ENCODE measurements at places on chromosomes 12 and 14.

- no peak for DNase-seq
Observed at GRCh38 chr12:46604684-46605083, 221.1 kb downstream of the SLC38A4 start.

DNA sequence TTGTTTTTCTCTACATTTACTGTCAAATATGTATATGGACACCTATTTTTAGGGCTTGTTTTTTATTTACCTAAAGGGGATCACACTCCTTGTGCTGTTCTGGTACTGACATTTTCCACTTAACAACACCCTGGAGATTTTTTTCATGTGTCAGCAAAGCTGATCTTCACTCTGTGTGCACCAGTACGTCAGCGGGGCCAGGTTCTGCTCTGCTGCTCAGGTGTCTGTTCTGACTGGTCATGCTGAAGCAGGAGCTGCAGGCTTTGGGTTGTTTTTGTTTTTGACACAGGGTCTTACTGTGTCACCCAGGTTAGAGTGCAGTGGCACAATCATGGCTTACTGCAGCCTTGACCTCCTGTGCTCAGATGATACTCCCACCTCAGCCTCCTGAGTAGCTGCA is 81.9 kb upstream of the CCND2 start:
- no peak for DNase-seq

DNA sequence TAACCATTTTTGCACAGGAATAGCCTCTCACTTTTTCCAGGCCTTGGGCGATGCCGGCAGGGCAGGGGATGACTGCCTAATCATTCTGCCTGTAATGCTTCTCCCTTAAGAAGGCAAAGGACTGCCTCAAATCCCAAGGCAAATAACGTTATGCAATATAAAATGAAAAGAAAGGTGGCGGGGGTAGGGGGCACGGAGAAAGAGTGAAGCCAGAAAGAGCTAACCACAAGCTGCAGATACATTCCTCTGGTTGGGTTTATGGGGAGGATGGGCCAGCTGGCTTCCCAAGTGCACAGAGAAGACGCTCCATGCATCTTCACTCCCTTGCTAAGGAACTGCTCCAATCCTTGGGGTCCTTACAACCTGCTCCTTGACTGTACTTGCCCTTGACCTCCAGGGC is 229.5 kb downstream of the FOXN3 start:
- no peak for DNase-seq

DNA sequence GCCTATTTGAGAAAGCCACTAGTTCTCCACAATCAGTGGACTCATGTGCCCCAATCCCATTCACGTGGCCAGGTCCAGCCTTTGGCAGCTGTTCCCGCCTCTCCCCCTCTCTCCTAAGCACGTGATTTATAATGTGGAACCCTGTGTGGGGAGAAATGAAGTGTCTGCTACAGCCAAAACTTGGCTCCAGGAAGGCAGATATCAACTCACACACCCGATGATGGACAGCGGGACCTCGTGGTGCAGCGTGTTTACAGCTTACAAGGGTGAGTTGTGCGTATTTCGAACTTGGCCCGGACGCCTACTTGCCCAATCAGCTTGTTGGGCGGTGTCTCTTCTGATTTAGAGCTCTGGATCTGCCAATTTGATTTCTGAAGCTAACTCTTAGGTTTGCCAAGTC is 38.1 kb upstream of the FAM181A start:
- no peak for DNase-seq

DNA sequence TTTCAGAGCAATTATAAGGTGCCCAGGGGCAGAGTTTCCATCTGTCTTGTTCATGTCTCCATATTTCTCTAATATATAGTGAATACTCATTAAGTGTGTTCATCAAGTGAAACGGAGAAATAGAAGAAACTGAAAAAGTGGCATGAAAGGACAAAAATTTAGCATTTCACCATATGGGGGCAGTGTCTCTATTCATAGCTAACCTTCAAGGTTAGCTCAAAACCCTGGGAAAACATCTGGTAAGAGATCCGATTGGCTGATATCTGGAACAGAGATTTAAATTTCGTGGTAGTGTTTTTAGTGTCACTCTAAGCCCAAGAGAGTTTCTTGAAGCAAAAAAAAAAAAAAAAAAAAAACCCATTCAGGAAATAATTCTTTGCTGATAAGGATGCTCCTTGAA is 367.5 kb downstream of the DAD1 start:
- no peak for DNase-seq

GRCh38 chr12:7959278-7959677 is 23.3 kb upstream of the SLC2A3 start:
- DNase-seq, result no peak

GRCh38 chr12:132487311-132487741 is 2.6 kb upstream of the FBRSL1 start:
- DNase-seq, result no peak

- no peak for DNase-seq
Observed at GRCh38 chr14:56650048-56650447, 70.5 kb downstream of the TMEM260 start.

- no peak for DNase-seq
Observed at GRCh38 chr12:95318071-95318545, 100.5 kb downstream of the VEZT start.

DNA sequence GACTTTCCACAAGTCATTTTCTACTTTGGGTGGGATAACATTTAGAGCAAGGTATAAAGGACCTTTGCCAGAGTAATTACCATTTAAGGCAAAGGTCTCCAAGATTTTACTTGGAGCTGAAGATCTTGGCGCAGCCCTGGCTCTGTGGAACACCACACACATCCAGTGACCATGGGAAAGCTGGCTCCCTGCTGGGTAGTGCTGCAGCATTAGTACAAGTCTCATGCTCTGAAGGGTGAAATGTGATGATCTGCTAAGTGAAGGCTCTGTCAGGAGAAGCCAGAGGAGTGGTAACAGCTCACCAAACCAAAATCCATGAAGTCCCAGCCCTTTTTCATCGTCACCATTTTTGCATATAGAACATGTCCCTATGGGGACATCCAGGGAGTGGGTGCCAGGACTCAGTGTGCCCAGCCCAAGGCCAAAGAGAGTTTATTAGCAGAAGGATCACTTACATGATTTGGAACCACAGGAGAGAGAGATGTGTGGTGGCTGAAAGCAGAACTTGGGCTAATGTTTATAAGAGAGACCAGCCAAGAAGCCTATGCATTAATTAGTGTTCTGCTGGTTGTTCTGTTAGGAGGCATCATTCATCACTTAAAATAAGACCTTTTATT is 110.7 kb downstream of the SLC38A6 start:
- no peak for DNase-seq

DNA sequence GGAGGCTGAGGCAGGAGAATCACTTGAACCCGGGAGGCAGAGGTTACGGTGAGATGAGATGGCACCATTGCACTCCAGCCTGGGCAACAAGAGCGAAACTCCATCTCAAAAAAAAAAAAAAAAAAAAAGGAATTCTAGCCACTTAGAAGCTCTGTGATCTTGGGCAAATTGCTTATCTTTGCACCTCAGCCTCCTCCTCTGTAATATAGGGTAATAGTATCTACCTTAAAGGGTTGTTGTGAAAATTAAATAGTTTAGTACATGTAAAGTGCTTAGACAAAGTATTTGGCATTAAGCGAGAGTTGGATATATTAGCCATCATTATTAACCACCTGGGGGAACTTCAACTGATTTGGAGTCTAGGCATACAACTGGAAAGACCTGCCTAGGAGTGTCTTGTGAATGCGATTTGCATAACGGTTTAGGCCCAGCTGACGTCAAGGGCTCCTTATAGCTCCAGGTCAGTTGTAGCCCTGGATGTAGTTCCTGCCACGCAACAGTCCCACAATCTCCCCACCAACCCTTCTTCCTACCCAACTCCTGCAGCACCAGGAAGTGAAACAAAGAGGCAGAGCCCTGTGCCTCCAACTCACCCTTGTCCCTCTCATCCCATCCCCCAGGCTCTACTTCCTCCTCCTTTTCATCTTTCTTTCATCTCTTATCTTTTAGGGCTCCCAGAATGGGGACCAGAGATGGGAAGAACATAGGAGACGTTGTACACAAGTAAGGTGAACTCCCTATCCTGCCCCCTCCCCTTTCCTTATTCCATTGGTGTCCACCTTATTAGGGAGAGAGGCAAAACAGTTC is 2.1 kb upstream of the IL23A start:
- DNase-seq, result no peak

DNA sequence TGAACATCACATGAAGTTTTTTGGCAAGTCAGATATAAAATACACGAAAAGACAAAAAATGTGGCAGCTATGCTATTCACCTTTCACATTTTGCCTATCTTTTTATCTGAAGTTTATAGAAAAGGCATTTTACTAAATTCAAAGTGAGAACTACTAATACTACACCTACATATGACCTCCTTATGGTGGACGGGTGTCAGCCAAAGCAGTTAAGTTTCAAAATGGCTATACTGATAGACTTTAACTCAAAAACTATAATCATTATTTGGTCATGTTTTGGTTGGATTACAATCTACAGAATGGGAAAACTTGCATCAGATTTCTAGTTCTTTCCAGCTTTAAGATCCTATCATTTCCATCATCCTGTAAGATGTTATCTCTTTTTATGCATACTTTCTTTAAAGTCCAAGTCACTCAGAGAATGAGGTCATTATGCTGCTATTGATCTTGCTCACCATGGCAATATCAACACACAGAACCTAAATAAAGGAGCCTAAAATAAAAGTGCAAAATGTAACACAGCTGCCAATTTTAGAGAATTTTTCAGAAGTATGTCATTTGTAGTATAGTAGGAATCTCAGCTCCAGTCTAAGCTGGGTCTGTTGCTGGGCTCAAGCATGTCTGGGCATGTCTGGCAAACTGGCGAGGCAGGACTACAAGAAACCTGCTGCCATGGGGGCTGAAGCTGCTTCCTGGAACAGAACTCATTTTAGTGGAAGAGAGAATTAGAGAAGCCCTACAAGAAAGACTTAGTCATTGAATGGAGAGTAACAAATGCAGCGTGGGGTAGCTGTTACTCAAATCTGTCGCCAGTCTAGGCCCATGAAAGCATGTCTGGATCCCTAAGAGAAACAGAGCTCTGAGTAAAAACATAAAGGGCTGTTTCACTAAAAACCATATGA is 7.6 kb upstream of the AEBP2 start:
- DNase-seq, result no peak

- DNase-seq, result no peak
Observed at GRCh38 chr12:105610459-105610858, 280.0 kb downstream of the C12orf75 start.

- DNase-seq, result no peak
Observed at GRCh38 chr14:61417141-61417540, 95.8 kb downstream of the PRKCH start.

- no peak for DNase-seq
Observed at GRCh38 chr12:93229494-93230325, 148.0 kb upstream of the NUDT4 start.

- no peak for DNase-seq
Observed at GRCh38 chr14:52355016-52355431, 40.9 kb downstream of the PTGER2 start.
